Activated CD4-positive, alpha-beta memory T cell treated with anti-CD3 and anti-CD28 coated beads, Interleukin-2, amount 10 ng/mL, durations not matched to agents 7 days and 5 days (primary cell): ENCODE measurements at places on chromosomes 16 and 17.
A peak's percentile ranks its signal among the peaks of the same experiment; 100 is the strongest.

GRCh38 chr16:77409311-77409710 is 25.5 kb downstream of the ADAMTS18 start:
- peaks cover 6% of the 10 kb centered on the region for H3K27me3 ChIP-seq
- no peaks in the 10 kb centered on the region for H3K4me1 ChIP-seq
- H3K4me3 ChIP-seq: no peak overlapping the region

DNA sequence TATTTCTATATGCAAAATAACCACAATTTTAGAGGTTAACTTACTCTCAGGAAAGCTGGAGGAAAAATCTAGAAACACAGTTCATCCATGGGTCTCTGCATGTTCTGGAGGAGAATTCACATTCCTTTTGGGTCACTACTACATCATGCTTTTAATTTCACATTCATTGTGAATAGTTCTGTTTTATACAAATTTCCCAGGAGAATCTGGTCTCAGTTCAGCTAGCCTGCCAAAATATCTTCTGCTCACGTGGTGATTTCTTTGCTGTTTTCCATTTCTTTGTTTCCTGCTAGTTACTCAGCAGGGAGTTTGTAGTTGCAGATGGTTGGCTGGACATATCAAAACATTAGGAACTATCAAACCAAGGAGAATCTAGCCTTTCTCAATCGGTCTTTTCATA is at the start of gene ABCA9:
Gene ABCA9, minus strand, starts transcription at position 106 of the 400 bp plus-strand sequence. CDS start 9,801 bp downstream, outside the sequence.
- H3K36me3 ChIP-seq: no peaks in the 10 kb centered on the region
- H3K4me1 ChIP-seq: peaks cover 15% of the 10 kb centered on the region
- no peaks in the 10 kb centered on the region for H3K27me3 ChIP-seq
- no peak within 1 kb of the TSS for H3K27ac ChIP-seq
- no peak within 1 kb of the TSS for H3K4me3 ChIP-seq

- H3K27ac ChIP-seq: no peak overlapping the region
- no peaks in the 10 kb centered on the region for H3K36me3 ChIP-seq
- no peak for DNase-seq
- H3K4me3 ChIP-seq: no peak overlapping the region
Observed at GRCh38 chr17:6304894-6305612, 129.9 kb downstream of the AIPL1 start.

DNA sequence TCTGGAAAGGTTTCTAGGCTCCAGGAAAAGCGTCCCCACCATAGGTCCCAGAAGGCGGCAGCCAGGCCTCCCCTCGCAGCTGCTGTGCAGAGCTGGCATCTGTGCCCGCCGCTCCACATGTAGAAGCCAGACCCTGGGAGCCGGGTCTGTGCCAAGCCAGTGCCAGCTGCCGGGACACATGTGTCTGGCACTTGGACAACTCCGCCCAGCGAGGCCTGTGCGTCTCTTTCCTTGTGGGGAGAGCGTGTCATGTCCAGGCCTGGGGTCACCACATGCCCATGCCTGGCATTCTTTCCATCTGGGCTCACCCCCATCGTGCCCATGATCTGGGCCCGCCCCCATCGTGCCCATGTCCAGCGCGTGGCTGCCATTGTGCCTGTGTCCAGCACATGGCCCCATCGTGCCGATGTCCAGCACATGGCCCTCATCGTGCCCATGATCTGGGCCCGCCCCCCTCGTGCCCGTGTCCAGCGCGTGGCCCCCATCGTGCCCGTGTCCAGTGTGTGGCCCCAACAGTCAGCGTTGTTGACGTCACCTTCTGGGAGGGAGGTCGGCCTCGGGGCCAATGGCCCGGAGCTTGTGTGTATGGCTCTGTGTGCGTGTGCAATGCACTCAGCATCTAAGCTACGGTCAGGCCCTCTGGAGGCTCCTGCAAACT is 13.3 kb upstream of the ACSF3 start:
- no peaks in the 10 kb centered on the region for H3K36me3 ChIP-seq
- peaks cover 3% of the 10 kb centered on the region for H3K4me1 ChIP-seq
- no peak overlapping the region for H3K4me3 ChIP-seq
- DNase-seq: no peak
- no peak overlapping the region for H3K27ac ChIP-seq

GRCh38 chr17:82921426-82921825 is 81.6 kb upstream of the ZNF750 start:
- no peak overlapping the region for H3K27ac ChIP-seq
- peaks cover 3% of the 10 kb centered on the region for H3K4me1 ChIP-seq
- no peak overlapping the region for H3K4me3 ChIP-seq

GRCh38 chr16:48451323-48451722 is 66.1 kb upstream of the SIAH1 start:
- DNase-seq: no peak

- H3K4me1 ChIP-seq: no peaks in the 10 kb centered on the region
- H3K27ac ChIP-seq: no peak overlapping the region
- DNase-seq: no peak
- no peak overlapping the region for H3K4me3 ChIP-seq
- peaks cover 15% of the 10 kb centered on the region for H3K27me3 ChIP-seq
- no peaks in the 10 kb centered on the region for H3K36me3 ChIP-seq
Observed at GRCh38 chr17:51407576-51407975, 147.2 kb downstream of the UTP18 start.

DNA sequence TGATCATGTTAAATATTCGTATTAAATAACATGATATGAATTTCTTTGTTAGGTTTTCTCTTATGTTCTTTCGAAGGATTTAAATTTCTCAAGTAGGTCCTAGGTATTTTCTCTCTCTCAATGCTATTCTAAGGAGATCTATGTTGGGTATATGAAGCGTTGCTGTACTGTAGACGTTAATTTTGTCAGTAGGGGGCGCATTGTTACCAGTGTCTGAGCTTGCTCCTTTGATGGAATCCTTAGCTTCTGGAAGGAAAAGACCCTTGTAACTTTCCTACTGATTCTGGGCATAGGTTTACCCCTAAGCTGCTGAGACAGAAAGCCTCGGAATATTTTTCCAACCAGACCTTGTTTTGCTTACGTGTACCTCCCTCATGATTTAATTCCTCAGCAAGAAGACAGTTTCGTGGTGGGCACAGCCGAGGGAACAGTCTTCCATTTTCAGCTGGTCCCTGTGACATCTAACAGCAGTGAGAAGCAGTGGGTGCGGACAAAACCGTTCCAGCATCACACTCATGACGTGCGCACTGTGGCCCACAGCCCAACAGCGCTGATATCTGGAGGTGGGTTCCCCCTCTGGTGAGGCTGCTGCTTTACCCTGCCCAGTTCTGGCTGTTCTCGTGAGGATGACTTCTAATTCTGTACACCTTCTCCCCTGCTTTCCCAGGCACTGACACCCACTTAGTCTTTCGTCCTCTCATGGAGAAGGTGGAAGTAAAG is 17.9 kb downstream of the UTP4 start:
- H3K4me3 ChIP-seq: no peak overlapping the region
- DNase-seq: peak; percentile 60
- H3K36me3 ChIP-seq: peaks cover 45% of the 10 kb centered on the region
- H3K27ac ChIP-seq: no peak overlapping the region

DNA sequence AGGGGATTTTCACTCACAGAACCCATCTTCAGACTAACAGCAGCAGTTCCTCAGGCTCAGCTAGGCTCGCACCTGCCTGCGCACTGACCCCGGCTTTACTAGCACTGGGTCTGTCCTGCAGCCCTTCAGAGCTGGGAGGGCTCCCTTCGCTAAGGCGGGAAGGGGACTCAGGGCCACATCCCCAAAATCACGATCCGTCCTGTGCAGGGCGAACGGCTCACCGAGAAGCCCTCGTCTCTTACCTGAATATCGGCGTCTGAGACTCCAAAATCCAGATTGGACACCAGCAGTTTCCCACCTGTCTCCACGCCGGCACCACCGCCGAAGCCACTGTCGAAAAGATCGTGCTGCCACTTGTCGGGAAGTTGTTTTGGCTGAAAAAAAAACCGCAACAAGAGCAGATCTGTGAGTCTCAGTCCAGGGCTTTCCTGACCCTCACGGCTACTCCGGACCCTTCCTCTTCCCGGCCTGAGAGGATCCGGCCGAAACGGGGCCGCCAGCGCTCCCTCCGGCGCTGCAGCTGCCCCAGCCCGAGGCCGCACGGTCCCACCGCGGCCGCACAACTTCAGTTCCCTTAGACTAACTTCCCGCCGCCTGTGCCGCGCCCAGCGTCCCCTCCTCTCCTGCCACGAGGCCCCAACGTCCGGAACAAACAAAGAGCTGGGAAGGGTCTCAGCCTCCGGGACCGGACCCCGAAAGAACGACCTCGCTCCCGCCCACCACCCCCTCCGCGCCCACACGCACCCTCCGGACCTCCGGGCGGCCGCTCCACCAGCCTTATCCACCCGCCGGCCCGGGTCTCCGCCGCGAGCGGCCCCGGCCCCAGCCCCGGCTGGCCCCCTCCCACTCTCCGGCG is 711 bp downstream of the ALYREF start:
- H3K4me1 ChIP-seq: peaks cover 43% of the 10 kb centered on the region
- H3K27ac ChIP-seq: peak overlapping the region; percentile 94
- H3K27me3 ChIP-seq: no peaks in the 10 kb centered on the region
- H3K36me3 ChIP-seq: peaks cover 44% of the 10 kb centered on the region
- DNase-seq: peak; percentile 46

DNA sequence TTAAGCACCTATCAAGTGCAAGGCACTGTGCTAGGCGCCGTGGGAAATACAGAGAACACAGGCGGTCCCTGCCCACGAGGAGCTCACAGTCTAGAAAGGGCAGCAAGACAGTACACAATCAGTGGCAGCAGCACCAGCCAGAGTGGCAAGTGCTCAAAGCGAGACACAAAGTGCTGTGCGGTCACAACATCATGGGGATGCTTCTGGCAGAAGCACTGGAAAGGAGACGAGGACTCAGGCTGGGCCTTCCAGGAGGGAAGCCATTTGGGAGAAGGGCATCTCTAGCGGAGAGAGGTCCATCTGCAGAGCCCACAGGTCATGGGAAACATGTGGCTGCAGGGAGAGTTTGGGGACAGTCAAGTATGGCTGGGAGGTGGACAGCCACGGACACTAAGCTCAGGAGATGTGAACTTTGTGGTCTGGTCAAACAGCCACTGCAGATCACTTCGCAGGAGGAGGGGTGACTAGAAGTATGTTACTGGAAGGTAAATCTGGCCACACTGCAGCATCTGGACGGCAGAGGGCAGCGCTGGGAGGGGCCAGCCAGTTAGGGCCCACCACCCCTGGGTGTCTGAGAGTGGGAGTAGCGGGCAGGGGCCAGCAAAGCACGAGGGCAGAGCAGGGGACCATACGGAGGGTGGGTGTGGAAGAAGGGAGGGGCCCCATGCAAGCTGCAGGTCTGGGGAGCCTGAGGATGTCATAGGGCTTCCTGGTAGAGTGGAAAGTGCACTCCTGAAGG is 71.1 kb downstream of the N4BP1 start:
- peaks cover 54% of the 10 kb centered on the region for H3K36me3 ChIP-seq
- DNase-seq: no peak
- H3K27ac ChIP-seq: no peak overlapping the region
- H3K27me3 ChIP-seq: no peaks in the 10 kb centered on the region

GRCh38 chr17:50129728-50130558 is at the start of gene SAMD14:
TSS of gene SAMD14 (minus strand) at chr17:50130160. CDS start at chr17:50124959, 5,201 bp downstream.
- H3K27me3 ChIP-seq: peaks cover 37% of the 10 kb centered on the region
- H3K27ac ChIP-seq: peak within 1 kb of the TSS; percentile 45
- H3K36me3 ChIP-seq: peaks cover 29% of the 10 kb centered on the region
- peak within 1 kb of the TSS; percentile 71 for H3K4me3 ChIP-seq
- H3K4me1 ChIP-seq: peaks cover 38% of the 10 kb centered on the region
- peak; percentile 50 for DNase-seq

GRCh38 chr17:53092072-53092471 is 730.7 kb upstream of the KIF2B start:
- DNase-seq: no peak
- H3K4me3 ChIP-seq: no peak overlapping the region
- no peaks in the 10 kb centered on the region for H3K36me3 ChIP-seq
- no peaks in the 10 kb centered on the region for H3K27me3 ChIP-seq
- H3K4me1 ChIP-seq: no peaks in the 10 kb centered on the region

DNA sequence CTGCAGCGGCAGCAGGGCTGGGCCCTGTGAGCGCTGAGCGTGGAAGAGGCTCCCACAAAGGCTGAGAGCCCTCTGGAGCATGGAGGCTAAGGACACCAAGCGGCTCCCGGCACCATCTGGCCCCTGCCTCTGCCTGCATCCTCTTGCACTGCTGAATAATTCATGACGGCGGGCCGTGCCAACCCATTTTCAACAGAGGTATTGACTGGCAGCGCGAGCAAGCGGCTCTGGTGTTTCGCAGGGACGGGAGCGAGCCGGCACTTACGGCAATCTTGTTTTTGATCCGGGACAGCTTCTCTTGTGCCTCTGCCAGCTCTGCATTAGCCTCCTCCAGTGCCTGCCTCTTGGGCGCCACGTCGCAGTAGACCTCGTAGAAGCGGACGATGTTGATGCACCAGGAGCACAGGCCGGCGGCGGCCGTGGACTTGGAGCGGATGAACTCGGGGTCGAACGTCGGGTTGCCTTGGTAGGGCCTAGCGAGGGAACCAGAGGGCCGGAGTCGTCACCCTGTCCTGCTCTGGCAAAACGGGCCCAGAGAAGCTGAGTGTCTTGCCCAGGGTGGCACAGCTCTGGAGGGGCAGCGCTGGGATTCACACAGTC is 80.4 kb downstream of the PGS1 start:
- DNase-seq: no peak
- H3K36me3 ChIP-seq: no peaks in the 10 kb centered on the region
- H3K4me3 ChIP-seq: no peak overlapping the region

DNA sequence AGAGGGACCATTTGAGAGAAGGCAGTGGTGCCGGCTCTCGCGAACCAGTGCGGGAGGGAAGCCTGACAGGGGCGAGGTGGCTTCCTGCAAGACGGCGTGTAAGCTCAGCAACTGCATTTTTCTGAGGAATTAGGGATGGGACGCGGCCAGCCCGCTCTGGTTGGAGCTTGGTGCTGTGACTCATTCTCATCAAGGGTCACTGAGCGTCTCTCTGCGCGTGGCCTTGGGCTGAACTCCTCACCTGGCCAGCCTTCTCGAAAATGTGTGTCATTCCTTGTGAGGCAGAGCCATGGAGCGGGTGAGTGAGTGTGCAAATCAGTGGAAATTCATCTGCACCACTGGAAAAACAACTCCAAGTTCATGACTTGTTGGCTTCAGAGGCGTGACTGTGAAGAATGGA is 52.8 kb downstream of the NTN1 start:
- H3K4me3 ChIP-seq: no peak overlapping the region
- H3K27me3 ChIP-seq: peaks cover 6% of the 10 kb centered on the region
- H3K27ac ChIP-seq: no peak overlapping the region
- no peaks in the 10 kb centered on the region for H3K4me1 ChIP-seq
- H3K36me3 ChIP-seq: no peaks in the 10 kb centered on the region

GRCh38 chr16:26787924-26788323 is 278.8 kb upstream of the C16orf82 start:
- H3K4me1 ChIP-seq: no peaks in the 10 kb centered on the region
- H3K4me3 ChIP-seq: no peak overlapping the region
- no peaks in the 10 kb centered on the region for H3K36me3 ChIP-seq

- DNase-seq: peak; percentile 53
- H3K4me1 ChIP-seq: peaks cover 54% of the 10 kb centered on the region
- no peaks in the 10 kb centered on the region for H3K27me3 ChIP-seq
- peak overlapping the region; percentile 78 for H3K27ac ChIP-seq
- peaks cover 33% of the 10 kb centered on the region for H3K36me3 ChIP-seq
Observed at GRCh38 chr17:41967141-41967920, 736 bp downstream of the CNP start.

- H3K36me3 ChIP-seq: peaks cover 39% of the 10 kb centered on the region
- peak overlapping the region; percentile 93 for H3K27ac ChIP-seq
- DNase-seq: no peak
- H3K27me3 ChIP-seq: no peaks in the 10 kb centered on the region
- peaks cover 38% of the 10 kb centered on the region for H3K4me1 ChIP-seq
Observed at GRCh38 chr17:39462631-39463375, 1.5 kb downstream of the CDK12 start.

GRCh38 chr16:3095869-3096268 is 3.2 kb downstream of the ZSCAN10 start:
- H3K4me3 ChIP-seq: no peak overlapping the region
- H3K27ac ChIP-seq: no peak overlapping the region

GRCh38 chr17:7889166-7889955 is 772 bp downstream of the CHD3 start:
- H3K27me3 ChIP-seq: no peaks in the 10 kb centered on the region
- H3K27ac ChIP-seq: no peak overlapping the region
- peaks cover 2% of the 10 kb centered on the region for H3K4me1 ChIP-seq
- peak; percentile 33 for DNase-seq
- H3K4me3 ChIP-seq: no peak overlapping the region
